Stimulated activated CD8-positive, alpha-beta memory T cell treated with anti-CD3 and anti-CD28 coated beads, Interleukin-7, amount 100 ng/mL, for 4 hours (primary cell): ENCODE measurements at places on chromosomes 12 and 14.

- DNase-seq, result no peak
These were observed 33.3 kb downstream of the DIO3 start for GRCh38 chr14:101594511-101595148.

GRCh38 chr14:81276073-81277069, 55.6 kb upstream of the GTF2A1 start:
- DNase-seq, result no peak

DNA sequence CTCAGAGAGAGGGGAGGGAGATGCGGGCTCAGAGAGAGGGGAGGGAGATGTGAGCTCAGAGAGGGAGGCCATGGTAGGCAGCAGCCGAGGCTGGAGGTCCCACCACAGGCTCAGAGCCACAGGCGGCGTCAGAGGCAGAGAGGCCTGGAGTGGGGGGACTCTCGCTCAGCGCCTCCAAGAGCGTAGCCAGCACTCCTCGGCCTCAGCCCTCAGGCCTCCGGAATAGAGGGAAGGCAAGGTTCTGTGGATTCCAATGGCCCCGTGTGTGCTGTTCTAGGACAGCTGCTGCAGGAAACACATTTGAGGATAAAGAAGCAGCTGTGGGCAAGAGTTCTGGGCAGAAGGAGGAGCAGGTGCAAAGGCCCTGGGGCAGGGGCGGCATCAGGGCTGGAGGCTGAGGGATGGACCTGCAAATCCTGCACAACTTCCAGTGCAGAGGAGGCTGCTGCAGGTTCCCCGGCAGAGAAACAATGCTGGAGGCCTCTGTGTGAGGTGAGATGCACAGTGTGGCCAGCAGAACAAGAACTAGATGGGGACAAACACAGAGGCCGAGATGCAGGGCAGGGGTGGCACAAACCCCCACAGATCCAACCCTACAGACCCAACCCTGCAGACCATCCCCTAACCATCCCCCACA, 59.1 kb upstream of the GALNT9 start:
- DNase-seq, result no peak

- DNase-seq, result no peak
These were observed 10.7 kb downstream of the LLPH start for GRCh38 chr12:66119870-66120241.
